Activated T-cell treated with anti-CD3 and anti-CD28 coated beads, Interleukin-2, amount 50 U/mL, for 72 hours (primary cell): ENCODE measurements at places on chromosomes 5 and 9. TPM values are rescaled to one million over a fixed set of nuclear protein-coding genes. Genes with fewer than 3 reads are reported as not detected.

ZNF454 gene
- total RNA-seq: 0.21 TPM

PLPP1 gene
- 12.2 TPM for total RNA-seq

PRUNE2 gene
- total RNA-seq: 1.5 TPM

SLCO6A1 gene
- not detected for total RNA-seq

RETREG1 gene
- total RNA-seq: 30.2 TPM

ARHGEF39 gene
- total RNA-seq: 12.0 TPM

FLT4 gene
- 1.7 TPM for total RNA-seq

DNA sequence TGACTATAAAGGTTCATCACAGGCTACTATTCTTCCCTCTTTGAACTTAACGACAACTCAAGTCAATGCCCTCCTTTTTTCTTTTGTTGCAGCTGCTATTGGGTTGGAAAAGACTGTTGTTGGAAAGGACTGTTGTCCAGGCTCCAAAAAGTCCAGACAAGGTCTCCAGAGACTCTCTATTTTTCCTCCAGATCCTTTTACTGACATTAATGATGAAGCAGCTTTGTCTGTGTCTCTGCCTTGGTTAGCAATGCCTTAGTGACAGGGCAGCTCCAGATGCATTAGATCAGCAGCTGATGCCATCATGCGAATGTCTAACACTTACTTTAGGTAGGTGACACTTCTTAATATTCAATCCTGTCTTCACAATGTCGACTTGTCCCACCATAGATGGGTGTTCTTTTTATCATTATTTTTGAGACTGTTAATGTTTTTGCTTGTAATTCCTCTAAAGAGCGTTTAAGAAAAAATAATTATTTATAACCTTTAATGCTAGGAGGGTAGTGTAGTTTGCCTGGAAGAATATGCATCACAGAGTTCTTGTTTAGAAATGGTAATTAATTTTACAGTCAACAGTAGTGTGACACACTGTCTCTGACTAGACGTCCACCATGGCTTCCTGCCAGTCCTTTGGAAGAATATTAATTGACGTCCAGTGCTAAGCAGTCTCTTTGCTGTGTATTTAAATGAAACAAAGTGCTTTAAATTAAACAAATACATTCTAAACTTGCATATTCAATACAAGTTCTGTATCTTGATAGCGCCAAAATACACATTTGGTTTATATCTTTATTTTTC lies 492.2 kb downstream of the NR2F1-AS1 start:
- no peaks in the 10 kb centered on the region for H3K4me1 ChIP-seq
- no peaks in the 10 kb centered on the region for H3K36me3 ChIP-seq
- no peak for DNase-seq
- H3K27ac ChIP-seq: no peak overlapping the region

DNA sequence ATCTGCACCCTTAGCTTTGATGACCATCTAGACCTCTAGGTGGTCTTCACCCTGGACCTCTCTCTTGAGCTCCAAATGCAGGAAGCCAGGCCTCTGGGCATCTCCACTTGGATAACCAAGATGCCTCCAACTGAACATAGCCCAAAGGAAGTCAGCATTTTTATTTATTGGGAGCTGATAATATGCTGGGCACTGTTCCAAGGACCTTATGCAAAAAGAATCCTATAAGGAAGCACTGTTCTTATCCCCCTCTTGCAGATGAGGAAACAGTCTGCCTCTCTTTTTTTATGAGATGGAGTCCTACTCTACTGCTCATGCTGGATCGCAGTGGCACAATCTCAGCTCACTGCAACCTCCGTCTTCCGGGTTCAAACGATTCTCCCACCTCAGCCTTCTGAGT lies 219.9 kb downstream of the CDK5RAP2 start:
- no peaks in the 10 kb centered on the region for H3K4me1 ChIP-seq

- no peak overlapping the region for H3K4me3 ChIP-seq
- H3K27me3 ChIP-seq: peaks cover 34% of the 10 kb centered on the region
- no peak overlapping the region for H3K27ac ChIP-seq
- no peaks in the 10 kb centered on the region for H3K4me1 ChIP-seq
- DNase-seq: no peak
Measured at GRCh38 chr5:98742396-98743073, 30.9 kb upstream of the RGMB start.

DNA sequence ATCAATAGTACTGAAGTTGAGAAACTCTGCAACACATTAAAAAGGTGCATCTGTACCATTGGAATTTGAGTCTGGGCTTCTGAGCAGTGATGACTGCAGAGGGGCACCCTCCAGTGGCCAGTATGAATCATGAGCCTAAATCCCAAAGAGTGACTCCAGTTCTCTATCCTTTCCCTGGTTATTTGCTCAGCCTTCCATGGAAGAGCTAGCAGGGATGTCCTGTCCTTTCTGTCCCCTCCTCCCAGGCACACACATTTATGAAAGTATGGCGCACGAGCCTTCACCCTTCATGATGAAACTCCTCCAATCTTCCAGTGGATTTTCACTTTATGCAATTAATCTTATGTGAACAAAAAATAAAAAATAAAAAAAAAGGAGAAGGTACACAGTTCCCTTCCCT lies 81.0 kb downstream of the ESM1 start:
- DNase-seq: no peak
- no peak overlapping the region for H3K4me3 ChIP-seq
- H3K27ac ChIP-seq: no peak overlapping the region
- peaks cover 27% of the 10 kb centered on the region for H3K4me1 ChIP-seq
- peaks cover 91% of the 10 kb centered on the region for H3K27me3 ChIP-seq

DNA sequence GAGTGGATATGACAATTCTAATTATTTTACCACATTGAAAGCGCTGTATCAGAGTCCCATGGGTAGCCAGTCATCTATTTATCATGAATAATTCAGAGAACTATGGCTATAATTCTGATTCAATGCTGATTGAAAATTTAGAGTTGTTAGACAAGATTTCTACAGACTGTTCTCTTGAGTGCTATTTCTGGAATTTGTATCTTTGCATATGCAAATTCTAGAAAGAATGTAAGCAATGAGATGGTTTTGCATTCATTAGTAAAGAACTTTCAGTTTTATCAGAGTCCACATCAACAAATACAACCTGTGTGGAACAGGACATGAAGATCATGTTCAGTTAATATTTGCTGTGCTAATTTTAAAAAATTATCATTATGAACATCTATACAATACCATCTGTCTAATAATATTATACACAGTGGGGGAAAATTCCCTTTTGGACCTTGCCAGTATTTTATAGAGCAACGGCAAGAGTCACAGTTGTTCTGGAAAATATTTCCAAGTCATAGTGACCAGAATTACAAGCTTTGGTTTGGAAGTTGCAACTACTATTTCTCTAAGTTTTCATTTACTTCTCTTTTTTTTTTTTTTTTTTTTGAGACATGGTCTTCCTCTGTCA lies 372.7 kb upstream of the PTGER4 start:
- no peak for DNase-seq
- H3K27me3 ChIP-seq: no peaks in the 10 kb centered on the region
- no peak overlapping the region for H3K27ac ChIP-seq
- no peaks in the 10 kb centered on the region for H3K36me3 ChIP-seq

GRCh38 chr5:146624179-146624578 lies 108.2 kb upstream of the GPR151 start:
- H3K27me3 ChIP-seq: peaks cover 6% of the 10 kb centered on the region
- no peaks in the 10 kb centered on the region for H3K4me1 ChIP-seq
- no peak overlapping the region for H3K4me3 ChIP-seq
- no peak for DNase-seq
- H3K36me3 ChIP-seq: no peaks in the 10 kb centered on the region

DNA sequence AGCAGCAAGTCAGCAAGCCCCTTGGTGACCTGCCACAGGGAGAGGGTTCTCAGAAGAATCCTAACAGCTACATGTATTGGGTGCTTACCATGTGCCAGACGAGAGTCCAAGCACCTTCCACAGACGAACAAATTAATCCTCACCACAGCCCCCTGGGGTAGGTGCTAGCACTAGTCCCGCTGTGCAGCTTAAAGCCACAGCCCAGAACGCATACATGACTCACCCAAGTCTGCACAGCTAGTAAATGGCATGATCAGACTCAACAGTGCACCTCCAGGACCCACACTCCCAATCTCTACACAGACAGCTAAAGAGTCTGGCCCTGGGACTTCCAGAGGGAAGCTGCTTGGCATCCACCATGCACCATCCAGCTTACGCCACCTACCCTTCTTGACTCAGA lies 111.5 kb downstream of the PAX5 start:
- peak; percentile 43 for DNase-seq
- H3K36me3 ChIP-seq: no peaks in the 10 kb centered on the region
- peaks cover 58% of the 10 kb centered on the region for H3K4me1 ChIP-seq
- peaks cover 59% of the 10 kb centered on the region for H3K27me3 ChIP-seq
- peak overlapping the region; percentile 54 for H3K4me3 ChIP-seq

DNA sequence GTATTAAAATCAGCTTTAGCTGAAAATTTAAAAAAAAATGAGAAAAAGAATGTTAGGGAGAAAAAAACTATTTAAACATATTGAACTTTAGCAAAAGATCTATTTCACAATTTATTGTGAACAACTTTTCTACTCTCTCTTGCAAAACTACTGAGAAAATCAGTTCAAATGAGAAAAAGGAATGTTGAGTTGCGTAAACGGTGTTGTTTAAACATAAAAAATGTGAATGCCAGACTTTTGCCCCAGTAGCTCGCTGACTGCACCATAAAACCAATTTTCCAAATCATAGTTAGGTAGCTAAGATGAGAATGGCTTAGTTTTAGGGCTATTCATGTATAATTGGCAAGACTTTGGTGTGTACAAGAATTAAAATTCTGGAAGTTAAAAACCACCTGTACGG lies 13.4 kb upstream of the RAD23B start:
- no peak for DNase-seq
- no peaks in the 10 kb centered on the region for H3K4me1 ChIP-seq
- no peak overlapping the region for H3K27ac ChIP-seq

DNA sequence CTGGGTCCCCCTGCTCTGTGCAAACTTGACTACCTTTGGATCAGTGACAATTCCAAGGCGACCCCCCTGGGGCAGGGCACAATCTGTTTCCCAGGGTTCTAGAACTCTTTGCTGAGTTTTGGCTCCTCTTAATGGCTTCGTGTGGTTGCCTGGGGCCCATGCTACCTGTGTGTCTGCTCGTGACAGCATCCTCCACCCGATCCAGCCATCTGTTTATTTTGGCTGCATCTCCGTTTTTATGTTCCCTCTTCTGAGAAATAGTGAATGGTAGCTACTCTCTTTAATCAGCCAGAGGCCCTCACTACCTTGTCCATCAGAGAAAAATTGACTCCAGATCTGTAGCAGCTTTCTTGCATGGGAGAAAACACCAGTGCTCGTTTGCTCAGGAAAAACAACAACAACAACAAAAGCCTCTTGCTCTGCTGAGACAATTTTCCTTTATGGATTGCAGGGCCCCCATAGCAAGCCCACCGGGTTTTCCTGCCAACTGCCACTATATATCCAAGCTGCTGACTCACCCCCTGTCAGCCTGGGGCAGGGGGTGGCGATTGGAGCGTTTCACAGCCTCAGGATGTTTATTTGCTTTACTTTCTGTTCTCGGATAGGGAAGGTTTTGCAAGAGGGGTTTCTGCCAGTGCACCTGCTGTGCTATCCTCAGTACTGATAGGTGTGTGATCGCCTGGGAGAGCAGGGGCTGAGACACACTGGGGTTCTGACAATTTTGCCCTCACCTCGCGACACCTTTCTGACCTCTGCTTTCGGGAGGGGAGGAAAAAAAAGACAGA lies 607.8 kb downstream of the BNC2 start:
- no peaks in the 10 kb centered on the region for H3K27me3 ChIP-seq
- H3K27ac ChIP-seq: no peak overlapping the region
- no peaks in the 10 kb centered on the region for H3K36me3 ChIP-seq
- DNase-seq: no peak
- no peak overlapping the region for H3K4me3 ChIP-seq
- no peaks in the 10 kb centered on the region for H3K4me1 ChIP-seq

DNA sequence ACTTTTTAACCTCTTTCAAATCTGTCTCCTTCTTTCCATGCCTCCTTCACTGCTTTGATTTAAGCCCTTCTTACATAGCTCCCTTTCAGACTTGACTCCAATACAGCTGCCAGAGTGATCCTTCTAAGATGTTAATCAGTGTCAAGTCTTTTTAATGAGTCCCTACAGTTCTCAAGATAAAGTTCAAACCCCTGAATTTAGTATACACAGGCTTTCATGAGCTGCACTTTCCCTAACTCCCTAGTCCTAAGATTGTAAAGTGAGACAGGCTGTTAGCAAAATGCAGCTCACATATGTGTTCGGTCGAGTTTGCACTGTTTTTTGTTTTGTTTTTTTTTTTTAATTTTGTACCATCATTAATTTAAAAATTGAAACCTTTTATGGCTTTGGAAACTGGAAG lies 190.4 kb upstream of the VCAN start:
- DNase-seq: no peak
- H3K4me1 ChIP-seq: no peaks in the 10 kb centered on the region
- H3K27ac ChIP-seq: no peak overlapping the region
- H3K4me3 ChIP-seq: no peak overlapping the region
- no peaks in the 10 kb centered on the region for H3K36me3 ChIP-seq
- H3K27me3 ChIP-seq: no peaks in the 10 kb centered on the region

- H3K36me3 ChIP-seq: no peaks in the 10 kb centered on the region
- DNase-seq: no peak
- H3K4me1 ChIP-seq: no peaks in the 10 kb centered on the region
- H3K27me3 ChIP-seq: no peaks in the 10 kb centered on the region
Measured at GRCh38 chr9:16846367-16846766, 24.1 kb downstream of the BNC2 start.

GRCh38 chr9:68704814-68705530 lies at the start of gene PIP5K1B:
Gene PIP5K1B (plus strand): TSS chr9:68705240. CDS start chr9:68822615, 117,375 bp downstream.
- DNase-seq: peak; percentile 61
- peaks cover 88% of the 10 kb centered on the region for H3K27me3 ChIP-seq
- H3K4me1 ChIP-seq: peaks cover 18% of the 10 kb centered on the region
- H3K36me3 ChIP-seq: no peaks in the 10 kb centered on the region
- H3K4me3 ChIP-seq: peak within 1 kb of the TSS; percentile 92

DNA sequence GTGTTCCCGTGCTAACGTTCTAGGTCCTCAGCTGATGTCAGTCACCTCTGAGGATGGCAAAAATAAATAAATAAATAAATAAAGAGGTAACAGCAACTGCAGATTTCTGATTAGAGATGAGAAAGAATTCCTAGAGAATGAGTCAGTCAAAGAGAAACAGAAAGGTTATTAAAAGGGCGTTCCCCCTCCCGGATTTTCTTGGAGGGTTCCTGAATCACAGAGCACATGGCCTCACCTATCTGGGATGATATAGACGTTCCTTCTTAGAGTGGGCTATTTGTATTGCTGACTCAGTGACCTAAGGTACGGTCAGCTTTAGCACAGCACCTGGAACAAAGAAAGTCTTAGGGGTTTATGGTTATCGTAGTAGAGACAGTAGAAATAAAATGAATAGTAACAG lies 30.6 kb downstream of the HTR4 start:
- H3K4me3 ChIP-seq: no peak overlapping the region
- peaks cover under 1% of the 10 kb centered on the region for H3K36me3 ChIP-seq
- H3K4me1 ChIP-seq: peaks cover 35% of the 10 kb centered on the region
- no peak overlapping the region for H3K27ac ChIP-seq
- no peak for DNase-seq
